Pancreas (tissue), 10 donors: ENCODE measurements at places on chromosomes 12 and 14.

- no peak for DNase-seq
Measured at GRCh38 chr14:58401587-58401986, 5.9 kb downstream of the TOMM20L start.

GRCh38 chr12:42960087-42960527 is 370.6 kb upstream of the PRICKLE1 start:
- no peak for DNase-seq

DNA sequence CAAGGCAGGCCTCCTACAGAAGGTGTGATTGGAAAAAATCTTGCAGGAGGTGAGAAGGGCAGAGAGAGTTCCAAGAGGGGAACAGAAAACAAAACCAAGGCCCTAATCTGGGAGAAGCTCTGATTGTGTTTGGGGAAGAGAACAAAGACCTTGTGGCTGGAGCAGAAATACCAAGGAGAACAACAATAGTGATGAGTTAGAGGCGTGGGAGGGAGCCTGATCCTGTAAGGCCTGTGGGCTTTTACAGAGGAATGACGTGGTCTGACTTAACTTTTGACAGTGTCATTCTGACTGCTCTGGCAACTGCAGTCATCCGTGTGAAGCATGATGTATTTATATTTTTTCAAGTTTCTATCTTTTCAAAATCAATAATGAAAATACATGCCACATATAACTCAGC is 200.6 kb downstream of the ANO4 start:
- no peak for DNase-seq

DNA sequence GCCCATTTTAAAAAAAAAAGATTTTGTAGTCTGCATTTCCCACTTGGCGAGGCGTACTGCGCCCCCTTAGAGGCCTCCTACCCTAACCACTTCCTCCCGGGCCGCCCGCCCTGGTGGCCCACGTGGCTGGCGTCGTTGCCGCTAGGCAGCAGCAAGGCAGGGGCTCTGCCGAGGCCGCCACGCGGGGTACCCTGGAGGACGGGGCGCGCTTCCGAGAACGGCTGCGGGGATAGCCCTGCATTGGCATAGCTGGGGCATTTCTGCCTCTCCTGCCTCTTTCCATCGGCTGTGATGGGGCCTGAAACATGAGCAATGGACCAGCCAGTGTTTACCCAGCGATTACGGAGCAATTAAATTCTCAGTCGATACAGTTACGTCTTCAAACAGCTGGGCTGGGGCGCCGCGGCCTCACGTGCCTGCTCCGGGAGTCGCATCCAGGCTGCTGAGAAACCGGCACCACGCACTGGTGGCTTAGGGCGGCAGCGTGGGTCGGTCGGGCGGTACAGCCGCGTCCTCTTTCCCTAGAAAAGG is 38.0 kb downstream of the IQSEC3 start:
- no peak for DNase-seq

DNA sequence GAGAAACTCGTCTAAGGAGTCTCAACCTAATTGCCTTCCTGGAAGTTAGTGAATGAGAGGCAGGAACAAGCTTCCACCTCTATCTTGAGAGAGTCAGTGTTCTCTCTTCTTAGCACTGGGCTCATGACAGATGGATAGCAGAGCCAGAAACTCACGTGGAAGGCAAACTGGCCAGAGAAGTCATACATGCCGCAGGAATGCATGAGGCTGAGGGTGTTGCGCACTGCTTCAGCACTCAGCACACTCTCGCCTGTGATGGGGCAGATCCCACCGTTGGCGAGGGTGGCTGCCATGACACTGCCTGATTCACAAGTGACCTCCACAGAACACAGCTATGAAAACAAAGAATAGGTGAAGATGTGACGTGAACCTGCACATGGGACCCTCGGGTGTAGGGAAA is 6.0 kb downstream of the SPRYD4 start:
- DNase-seq, result peak; percentile 37

- DNase-seq, result no peak
Measured at GRCh38 chr14:98999901-99000300, 272.1 kb downstream of the BCL11B start.

DNA sequence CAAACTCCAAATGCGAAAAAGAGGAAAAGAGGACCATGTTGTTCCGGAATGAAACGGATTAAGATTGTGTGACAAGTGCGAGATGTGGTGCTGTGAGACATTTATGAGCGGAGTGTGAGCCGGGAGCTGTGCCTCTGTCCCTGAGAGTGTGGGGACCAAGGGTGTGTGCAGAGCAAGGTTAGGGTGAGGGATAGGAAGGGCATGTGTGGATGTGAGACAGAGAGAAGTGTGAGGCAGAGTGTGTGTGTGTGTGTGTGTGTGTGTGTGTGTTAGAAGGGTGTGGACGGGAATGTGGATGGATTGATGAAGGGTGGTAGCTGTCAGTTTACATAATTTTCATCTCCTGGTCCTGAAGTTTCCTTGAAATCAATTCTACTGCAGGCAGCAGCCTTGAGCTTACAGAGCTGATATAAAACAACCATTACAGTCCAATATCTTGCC is 4.3 kb upstream of the OTX2 start:
- DNase-seq, result no peak

DNA sequence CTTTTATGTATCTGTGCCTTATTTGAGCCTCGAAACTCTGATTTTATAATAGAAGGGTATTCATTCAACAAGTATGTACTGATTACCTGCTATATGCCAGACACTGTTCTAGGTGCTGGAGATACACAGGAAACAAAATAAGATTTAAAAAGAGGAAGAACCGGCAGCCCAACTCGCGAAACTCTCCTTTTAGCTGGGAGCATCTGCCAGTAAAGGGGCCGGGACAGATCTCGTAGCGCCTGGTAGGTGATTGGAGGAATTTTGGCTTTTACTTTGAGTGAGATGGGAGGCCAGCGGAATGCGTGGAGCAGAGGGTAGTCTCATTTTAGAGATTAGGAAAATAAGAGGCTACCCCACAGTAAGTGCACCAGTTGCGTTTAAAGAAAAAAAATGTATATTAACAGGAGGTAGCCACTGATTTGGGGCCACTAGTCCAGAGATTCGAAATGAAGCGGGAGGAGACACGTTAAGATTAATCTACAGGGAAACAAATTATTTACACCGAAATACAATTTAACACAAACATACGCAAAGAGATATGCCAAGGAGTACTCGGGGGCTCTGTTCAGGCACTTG is 520 bp upstream of the MON2 start:
- DNase-seq, result no peak

- DNase-seq, result no peak
Measured at GRCh38 chr14:23601845-23602180, 23.2 kb upstream of the JPH4 start.

GRCh38 chr14:73325630-73326299 is 88.5 kb downstream of the PAPLN start:
- DNase-seq, result no peak

DNA sequence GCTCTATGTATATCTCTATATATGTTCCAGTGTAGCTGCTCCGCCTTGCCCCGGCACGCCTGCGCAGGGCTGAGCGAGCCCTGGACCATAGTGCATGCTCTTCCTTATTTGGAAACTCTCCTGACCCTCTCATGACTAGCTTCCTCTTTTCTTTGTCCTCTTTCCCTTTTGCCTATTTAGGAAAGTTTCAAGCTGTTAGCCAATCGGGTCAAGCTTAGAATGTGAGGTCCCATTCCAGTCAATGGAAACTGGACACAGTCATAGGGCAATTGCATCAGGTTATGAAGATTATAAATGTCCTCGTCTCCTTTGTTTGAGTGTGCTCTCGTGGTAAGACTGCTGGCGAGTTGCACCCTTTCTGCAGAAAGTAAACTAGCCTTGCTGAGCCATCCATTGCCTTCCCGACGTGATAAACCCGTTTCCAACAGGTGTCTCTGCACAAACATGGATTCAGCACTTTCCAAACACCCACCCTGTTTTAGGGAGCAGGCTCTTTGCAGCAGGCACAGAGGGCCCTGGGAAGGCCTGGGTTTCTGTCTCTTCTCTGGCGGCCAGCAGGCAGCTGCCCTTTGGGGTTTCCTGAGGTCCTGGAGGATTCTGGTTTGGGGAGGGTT is 30.9 kb downstream of the CCDC92 start:
- DNase-seq, result no peak

GRCh38 chr14:58668848-58669480 is 31.2 kb downstream of the DACT1 start:
- DNase-seq, result no peak
